ENCODE measurements at places on chromosomes 12 and 14.
A peak's percentile ranks its signal among the peaks of the same experiment; 100 is the strongest.

GRCh38 chr12:76422543-76423438 is 74.6 kb upstream of the BBS10 start:
- DNase-seq = peak; percentile 69

DNA sequence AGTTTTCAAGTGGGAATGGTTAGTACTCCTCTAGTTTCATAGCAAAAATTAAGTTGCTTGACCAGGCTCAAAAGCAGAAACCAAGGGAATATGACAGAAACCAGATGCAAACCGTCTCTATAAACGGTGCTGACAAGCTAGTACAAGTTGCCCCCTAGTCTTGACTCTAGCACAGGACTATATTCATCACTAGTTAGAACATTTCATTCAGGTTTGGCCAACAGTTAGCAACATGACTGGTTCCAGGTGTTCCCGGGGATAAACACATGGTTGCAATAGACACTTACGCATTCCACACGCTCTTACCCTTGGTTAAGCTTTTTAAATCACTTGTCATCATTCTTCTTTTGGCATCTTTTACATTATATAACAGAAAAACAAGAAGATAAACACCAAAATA is 103.6 kb downstream of the SCFD1 start:
- no peak for DNase-seq

GRCh38 chr12:84910549-84911241 is 1.9 kb downstream of the SLC6A15 start:
- DNase-seq = peak; percentile 63

DNA sequence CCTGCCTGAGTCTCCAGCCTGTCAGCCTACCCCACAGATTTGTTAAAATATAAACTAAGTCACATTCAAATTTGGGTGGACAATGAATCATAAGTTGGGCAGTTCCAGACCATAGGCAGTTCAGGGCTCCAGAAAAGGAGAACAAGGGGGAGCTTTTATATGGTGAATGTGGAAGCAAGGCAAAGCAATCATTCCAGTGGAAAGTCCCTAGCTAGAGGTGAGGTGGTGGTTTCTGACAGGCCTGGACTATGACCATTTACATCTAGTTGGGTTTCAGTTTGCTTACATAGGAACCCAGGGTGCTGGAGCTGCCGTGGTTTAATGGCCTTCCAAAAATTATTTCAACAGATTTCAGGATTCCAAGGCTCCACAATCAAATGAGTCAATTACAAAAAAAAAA is 207.3 kb downstream of the AEBP2 start:
- no peak for DNase-seq

DNA sequence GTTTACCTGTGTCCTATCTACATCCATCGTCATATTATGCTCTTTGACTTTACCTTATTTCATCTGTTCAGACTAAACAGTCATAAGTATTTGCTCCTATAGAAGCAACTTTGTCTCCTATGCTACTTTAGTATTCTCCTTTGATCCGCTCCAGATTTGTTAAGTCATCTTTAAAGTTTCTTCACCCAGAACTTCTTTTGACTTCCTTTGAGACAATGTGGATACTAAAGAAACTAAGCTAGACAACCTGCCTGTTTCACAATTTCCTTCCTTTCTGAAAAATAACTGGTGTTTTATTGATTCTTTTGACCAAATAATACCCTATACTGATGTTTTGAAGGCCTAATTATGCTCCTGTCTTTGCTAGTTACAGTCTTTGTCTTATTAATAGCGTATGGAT is 30.0 kb upstream of the LRRK2 start:
- DNase-seq = no peak

GRCh38 chr12:115225845-115226244 is 541.9 kb upstream of the TBX3 start:
- DNase-seq = no peak

DNA sequence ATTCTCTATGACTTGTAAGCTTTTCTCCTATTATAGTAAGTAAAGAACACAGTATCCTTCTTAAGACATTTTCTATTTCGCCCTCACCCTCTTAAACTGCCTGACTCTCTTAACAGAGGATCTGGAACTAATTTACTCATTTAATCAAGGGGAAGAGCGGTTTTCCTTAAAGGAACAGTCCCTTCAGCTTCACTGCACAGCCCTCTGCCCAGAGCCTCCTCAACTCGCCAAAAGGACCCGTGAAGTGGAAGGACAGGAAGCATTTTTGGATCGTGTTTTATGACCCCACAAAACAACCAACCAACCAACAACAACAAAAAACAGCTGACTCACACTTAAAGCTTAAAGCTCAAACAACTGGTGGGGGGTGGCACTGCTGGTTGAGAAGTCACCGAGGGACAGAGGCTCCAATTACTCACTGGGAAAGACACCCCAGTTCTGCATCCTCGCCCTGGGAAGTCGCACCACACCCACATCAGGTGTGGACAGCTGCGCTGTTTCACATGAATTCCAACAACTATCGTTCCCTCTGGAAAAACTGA is 35.7 kb downstream of the NID2 start:
- peak; percentile 62 for DNase-seq

DNA sequence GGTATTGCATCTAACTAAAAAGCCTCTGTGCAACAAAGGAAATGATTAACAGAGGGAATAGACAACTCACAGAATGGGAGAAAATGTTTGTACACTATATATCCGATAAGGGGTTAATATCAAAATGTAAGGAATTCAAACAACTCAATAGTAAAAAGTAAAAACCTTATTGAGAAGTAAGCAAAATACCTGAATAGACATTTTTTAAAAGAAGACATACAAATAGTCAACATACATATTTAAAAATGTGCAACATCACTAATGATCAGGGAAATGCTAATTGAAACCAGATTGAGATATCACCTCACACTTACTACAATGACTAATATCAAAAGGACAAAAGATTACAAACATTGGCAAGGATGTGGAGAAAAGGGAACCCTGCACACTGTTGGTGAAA is 31.9 kb upstream of the LGR5 start:
- no peak for DNase-seq

- no peak for DNase-seq
Measured at GRCh38 chr12:56159482-56160192, 1.5 kb downstream of the MYL6 start.

GRCh38 chr12:102009796-102010195 is 52.0 kb downstream of the WASHC3 start:
- DNase-seq = no peak

DNA sequence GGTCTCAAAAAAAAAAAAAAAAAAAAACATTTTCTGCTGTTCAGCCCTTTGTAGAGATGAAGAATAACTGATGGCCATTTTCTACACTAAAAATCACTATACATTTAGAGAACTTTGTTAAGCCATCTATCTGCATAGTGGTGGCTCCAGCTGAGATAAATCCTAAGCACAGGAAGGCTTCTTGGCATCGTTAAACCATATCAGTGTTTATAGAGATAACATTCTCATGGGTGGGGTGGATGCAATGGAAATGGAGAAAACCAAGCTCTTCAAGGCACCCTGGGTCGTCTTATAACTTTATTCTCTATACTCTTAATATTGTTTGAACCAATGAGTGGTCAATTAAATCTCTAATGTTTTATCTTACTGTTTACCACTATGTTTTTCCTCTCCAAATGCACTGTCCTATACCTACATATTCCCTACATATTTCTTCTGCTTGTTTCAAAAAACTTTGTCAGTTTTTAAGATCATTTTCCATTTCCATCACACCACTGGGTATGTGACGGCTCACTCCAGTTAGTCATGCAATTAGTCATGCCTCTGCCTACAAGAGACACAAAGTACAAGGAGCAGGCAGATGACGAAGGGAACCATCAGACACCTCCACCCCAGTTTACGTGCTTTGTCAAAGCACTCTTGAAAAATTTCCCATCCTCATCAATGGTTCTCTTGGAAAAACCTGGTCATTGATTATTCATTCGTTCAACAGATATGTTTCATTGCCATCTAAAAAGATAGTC is 119.3 kb upstream of the OVCH1 start:
- peak; percentile 84 for DNase-seq

- DNase-seq = no peak
Measured at GRCh38 chr14:90255871-90256270, 482 bp upstream of the PSMC1 start.

- peak; percentile 18 for DNase-seq
Measured at GRCh38 chr12:130161261-130162243, 712 bp upstream of the FZD10 start.

GRCh38 chr12:105332925-105333324 is 2.4 kb downstream of the C12orf75 start:
- no peak for DNase-seq

- no peak for DNase-seq
Measured at GRCh38 chr14:68580671-68581070, 212.2 kb downstream of the ZFP36L1 start.

DNA sequence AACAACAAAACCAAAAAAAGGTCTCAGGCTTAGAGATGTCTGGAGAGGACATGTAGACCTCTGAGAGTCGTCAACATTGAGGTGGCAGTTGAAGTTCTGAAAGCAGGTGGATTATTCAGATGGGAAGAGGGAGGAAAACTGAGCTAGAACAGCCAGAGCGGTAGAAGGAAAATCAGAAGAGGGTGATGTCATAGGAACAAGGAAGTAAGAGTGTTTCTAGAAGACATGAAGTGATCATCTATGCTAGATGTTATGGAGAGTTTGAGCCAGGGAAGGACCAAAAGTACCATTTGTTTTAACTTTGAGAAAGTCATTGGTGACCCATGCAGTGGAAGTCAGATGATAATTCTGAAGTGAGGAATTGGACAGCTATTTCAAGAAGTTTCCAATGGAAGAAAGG is 316.2 kb upstream of the RGS6 start:
- DNase-seq = no peak

GRCh38 chr14:72781561-72782508 is 112.1 kb downstream of the DPF3 start:
- peak; percentile 81 for DNase-seq

GRCh38 chr12:20931894-20932293 is 121.4 kb downstream of the SLCO1B3 start:
- no peak for DNase-seq

DNA sequence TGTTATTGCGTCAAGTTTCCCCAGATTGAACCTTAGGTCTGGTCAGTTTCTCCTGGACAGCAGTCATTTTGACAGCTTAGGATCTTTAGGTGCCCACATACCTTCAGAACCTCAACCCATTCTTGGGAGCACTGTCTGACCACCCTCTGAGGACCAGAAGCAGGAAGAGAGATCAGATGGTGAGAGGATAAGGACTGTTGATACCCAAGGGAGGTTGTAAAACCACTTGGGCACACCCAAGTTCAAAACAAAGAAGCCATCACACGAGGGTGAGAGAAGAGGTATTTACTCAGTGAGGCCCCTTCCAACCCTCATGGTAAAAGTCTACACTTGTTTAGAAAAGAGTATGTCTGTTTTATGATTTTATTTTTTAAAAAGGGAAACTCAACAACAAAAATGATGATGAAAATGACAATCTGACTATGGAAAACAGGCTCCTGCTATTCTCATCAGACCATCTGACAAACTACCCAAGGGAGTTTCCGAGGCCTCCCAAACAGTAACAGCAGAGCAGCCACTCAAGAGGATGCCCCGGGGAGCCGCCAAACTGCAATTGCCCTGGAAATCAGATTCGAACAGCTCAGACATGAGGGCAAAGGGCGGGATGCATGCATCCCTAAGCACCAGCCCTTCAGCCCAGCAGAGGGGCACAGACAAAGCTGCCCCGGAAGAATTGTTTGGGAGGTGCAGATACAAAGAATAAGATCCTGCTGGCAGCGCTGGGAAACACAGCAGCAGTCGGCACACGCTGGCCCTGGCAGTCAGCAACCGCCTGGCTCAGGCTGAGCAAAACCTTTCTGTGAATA is 162.6 kb upstream of the PLEKHG7 start:
- no peak for DNase-seq

- DNase-seq = peak; percentile 52
Measured at GRCh38 chr12:67415473-67415872, 146.3 kb downstream of the CAND1 start.

- no peak for DNase-seq
Measured at GRCh38 chr12:32490801-32491200, 91.4 kb downstream of the FGD4 start.

DNA sequence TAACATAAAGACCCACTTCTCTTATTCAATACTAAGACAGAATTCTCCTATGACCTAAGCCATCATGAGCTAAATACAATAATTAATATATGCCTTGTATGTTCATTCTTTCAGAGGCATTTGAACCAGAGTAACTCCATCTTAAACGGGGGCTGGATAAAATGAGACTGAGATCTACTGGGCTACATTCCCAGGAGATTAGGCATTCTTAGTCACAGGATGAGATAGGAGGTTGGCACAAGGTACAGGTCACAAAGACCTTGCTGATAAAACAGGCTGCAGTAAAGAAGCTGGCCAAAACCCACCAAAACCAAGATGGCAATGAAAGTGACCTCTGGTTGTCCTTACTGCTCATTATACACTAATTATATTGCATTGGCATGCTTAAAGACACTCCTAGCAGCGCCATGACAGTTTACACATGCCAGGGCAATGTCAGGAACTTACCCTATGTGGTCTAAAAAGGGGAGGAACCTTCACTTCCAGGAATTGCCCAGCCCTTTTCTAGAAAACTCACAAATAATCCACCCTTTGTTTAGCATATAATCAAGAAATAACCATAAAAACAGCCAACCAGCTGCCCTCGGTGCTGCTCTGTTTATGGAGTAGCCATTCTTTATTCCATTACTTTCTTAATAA is 260.7 kb downstream of the SSPN start:
- DNase-seq = no peak

- no peak for DNase-seq
Measured at GRCh38 chr12:110622582-110622981, 8.7 kb downstream of the TCTN1 start.

DNA sequence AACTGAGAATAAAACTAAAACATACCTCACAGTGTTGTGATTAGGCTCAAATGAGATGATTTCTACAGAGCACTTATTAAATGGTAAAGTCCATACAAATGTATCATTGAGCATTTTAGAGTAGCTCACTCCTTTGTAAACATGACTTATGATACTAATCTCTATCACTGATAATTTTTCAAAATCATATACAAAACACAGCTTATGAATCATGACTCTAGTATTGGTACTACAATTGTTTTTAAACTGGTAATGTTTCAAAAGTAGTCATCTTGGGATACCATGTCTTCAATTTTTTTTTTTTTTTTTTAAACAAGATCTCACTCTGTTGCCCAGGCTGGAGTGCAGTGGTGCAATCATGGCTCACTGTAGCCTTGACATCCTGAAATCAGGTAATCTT is 40.1 kb upstream of the KRR1 start:
- no peak for DNase-seq

DNA sequence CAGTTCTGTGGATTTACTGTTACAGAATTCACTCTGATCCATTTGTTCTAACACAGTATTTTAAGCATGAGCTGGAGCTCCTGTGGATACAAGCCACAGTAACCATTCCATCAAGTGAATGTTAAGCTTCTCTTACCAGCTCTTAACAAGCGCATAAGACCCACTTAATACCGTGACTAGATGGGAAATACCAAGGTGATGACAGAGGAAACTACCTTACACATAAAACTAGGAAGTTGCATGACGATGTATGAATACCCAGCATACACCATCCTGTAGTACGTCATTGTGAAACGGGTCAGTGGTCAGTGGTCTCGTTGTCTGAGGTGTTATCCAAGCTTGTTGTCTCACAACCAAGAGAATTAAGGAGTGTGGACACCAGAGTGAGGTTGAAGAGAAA is 2.0 kb upstream of the GALC start:
- DNase-seq = no peak
